Stimulated activated naive B cell treated with anti-CD40 and anti-IgM and Interleukin-4, amounts not matched to agents 10 μg/mL and 1 μg/mL and 100 μg/mL, for 72 hours (primary cell): ENCODE measurements at places on chromosomes 6 and 20.

DNA sequence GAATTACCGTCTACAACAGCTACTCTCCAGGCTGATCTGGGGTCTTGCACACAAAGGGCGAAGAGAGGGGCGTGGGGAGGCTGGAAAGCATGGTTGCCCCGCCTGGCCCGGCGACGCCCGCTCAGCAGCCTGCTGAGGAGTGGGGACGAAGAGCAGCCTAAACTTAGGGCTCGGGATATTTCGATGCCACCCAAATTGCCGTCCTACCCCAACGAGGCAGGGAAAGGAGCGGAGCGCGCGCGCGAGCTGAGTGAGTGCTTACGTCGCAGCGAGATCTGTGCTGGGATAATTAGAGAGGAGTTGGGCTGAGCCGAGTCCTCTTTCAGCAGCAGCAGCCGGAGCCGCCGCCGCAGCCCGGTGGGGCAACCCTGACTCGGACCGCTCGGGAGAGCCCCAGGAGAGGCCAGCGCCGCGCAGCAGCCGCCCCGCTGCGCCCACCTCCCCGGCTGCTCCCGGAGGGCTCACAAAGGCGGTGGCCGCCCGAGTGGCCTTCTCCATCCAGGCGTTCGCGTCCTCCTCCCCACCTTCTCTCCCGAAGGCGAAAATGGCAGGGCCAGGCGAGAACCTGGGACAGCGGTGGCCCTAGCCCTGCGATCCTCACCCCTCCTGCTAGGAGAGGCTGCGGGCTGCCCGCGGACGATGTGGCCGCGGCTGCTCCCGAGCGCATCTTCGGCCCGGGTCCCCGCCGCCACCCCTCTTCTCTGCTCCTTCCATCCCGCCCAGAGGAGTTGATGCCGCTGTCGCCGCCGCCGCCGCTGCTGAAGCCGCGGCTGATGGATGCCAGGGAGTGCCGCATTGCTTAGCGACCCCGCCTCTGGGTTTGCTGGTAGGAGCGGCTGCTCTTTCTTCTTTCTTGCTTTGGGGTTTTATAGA lies at the start of gene CLVS2:
TSS of gene CLVS2 (plus strand) at position 315 of the 873 bp plus-strand sequence. CDS start 1,543 bp downstream, outside the sequence.
- H3K4me3 ChIP-seq: no peak within 1 kb of the TSS
- H3K27me3 ChIP-seq: peaks cover 37% of the 10 kb centered on the region

GRCh38 chr20:9617940-9618339 lies 103.5 kb downstream of the LAMP5 start:
- H3K4me1 ChIP-seq: peaks cover 26% of the 10 kb centered on the region
- no peak overlapping the region for H3K27ac ChIP-seq
- H3K27me3 ChIP-seq: peaks cover 43% of the 10 kb centered on the region
- no peaks in the 10 kb centered on the region for H3K36me3 ChIP-seq
- DNase-seq: no peak
- no peak overlapping the region for H3K4me3 ChIP-seq

GRCh38 chr6:104995989-104996617 lies 39.2 kb downstream of the LIN28B start:
- no peak for DNase-seq
- H3K4me1 ChIP-seq: no peaks in the 10 kb centered on the region
- H3K27me3 ChIP-seq: no peaks in the 10 kb centered on the region
- no peaks in the 10 kb centered on the region for H3K36me3 ChIP-seq
- H3K4me3 ChIP-seq: no peak overlapping the region

DNA sequence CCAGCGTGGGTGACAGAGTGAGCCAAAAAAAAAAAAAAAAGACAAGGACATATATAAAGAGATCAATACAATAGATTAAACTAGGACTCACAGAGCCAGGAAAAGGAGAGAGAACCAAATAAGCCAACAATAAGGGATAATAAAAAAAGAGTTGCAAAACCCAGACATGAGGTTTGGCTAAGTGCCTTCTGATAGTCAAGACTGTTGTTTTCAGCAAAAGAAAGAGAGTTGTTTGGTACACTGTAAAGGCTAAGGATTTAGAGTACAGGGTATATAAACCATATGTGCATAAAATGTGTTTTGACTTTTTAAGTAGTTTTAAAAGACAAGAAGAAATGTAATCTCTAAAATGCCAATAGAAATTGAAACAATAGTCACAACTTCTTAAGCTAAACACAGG lies 42.8 kb downstream of the RPF2 start:
- peaks cover 27% of the 10 kb centered on the region for H3K36me3 ChIP-seq
- peak overlapping the region; percentile 72 for H3K27ac ChIP-seq
- H3K27me3 ChIP-seq: no peaks in the 10 kb centered on the region
- no peaks in the 10 kb centered on the region for H3K4me1 ChIP-seq
- no peak for DNase-seq

GRCh38 chr20:22745194-22745500 lies 160.8 kb upstream of the FOXA2 start:
- no peak for DNase-seq
- H3K36me3 ChIP-seq: no peaks in the 10 kb centered on the region
- H3K27ac ChIP-seq: no peak overlapping the region
- H3K4me3 ChIP-seq: no peak overlapping the region
- no peaks in the 10 kb centered on the region for H3K27me3 ChIP-seq
- H3K4me1 ChIP-seq: no peaks in the 10 kb centered on the region

DNA sequence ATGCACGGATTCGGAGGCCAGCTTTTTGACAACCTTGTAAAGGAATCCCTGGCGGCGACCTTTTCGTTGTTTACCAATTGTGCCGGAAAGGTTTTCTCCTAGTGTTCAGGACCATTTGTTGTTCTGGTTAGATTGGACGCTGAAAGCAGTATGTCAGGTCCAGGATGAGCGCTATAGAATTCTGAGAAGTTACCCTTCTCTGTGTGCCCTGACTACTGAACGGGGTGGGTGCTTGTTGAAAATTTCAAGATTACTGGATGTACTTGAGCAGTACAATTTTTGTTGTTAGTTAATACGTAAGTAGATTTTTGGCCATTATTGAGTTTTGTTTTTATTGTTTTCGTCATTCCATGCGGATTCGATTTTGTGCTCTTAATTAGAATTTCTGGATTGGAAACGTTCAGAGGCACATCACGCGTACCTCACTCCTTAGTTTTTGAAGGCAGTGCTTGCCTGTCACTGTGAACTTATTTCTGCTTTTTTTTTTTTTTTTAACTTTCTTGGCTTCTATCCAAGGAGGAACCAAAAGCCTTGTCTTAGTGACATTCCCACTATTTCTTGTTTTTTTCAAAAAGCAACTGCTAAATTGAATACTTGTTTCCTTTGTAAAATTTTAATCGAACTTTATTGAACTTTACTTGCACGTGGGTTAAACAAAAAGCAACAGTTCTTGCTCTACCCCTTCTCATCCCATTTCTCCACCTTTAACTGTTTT lies 898 bp downstream of the XRN2 start:
- H3K27me3 ChIP-seq: no peaks in the 10 kb centered on the region
- DNase-seq: no peak
- H3K27ac ChIP-seq: peak overlapping the region; percentile 99
- H3K4me1 ChIP-seq: peaks cover 32% of the 10 kb centered on the region
